ENCODE measurements at places on chromosomes 2 and 18.

DNA sequence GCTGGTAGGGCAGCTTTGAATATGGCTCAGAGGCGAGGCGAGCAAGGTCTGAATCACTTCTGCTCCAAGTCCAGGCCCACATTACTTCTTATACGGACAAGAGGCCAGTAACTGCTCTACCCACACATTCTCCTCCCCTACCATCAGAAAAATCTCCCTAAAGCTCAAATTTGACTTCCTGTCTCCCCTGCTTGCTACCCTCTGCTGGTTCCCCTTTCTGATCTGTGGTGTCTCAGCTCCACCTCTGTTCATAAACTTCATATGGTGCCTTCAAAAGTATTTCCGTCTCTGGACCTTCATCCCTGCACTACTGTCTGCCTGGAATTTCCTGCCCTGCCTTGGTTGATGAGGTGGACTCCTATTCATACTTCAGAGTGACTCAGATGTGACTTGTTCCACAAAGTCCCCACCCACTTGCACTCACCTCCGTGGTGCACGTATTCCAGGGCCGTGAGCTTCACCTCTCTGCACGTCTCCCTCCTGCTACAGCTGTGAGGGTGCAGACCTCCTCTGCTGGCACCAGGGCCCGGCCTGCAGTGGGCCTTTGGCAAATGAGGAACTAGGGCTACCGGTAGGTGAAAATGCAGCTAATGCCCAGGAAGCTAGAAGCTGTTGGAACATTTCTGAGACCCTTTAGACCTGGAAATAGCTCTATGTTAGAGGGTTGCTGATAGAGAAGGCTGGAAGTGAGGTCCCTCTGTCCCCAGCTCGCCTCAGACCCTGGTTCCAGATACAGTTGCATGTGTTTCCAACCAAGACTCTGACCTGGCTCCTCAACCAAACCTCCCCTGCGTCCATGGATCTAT is 24.6 kb upstream of the KCMF1 start:
- DNase-seq, result no peak

DNA sequence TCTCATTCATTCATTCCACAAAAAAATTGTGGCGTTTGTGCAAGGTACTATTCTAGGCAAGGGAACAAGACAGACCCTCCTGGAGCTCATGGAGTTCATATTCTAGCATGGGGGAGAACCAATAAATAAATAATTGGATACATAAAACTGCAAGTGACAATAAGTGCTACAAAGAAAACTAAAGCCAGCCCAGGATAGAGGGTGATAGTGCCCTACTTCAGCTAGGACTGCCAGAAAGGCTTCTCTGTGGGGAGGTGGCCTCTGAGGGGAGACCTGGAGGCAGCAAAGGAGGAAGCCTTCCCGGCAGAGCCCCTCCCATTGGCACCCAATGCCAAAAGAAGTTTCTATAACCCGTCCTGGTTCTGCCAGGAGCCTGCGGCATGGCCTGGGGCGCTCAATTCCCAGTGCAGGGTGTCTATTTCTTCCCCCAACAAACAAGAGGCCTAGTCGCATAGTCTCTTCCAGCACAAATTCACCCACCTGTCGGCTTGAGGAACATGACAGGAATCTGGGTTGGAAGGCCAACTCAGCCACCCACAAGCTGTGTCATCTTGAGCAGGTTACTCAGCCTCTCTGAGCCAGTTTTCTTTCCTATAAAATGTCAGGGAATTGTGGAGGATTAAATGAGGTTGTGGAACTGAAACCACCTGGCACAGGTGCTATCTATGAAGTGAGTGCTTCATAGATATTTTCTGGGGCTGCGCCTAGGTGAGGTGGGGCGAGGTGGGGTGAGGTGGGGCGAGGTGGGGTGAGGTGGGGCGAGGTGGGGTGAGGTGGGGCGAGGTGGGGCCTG is 94.3 kb downstream of the ZFP36L2 start:
- DNase-seq, result no peak

DNA sequence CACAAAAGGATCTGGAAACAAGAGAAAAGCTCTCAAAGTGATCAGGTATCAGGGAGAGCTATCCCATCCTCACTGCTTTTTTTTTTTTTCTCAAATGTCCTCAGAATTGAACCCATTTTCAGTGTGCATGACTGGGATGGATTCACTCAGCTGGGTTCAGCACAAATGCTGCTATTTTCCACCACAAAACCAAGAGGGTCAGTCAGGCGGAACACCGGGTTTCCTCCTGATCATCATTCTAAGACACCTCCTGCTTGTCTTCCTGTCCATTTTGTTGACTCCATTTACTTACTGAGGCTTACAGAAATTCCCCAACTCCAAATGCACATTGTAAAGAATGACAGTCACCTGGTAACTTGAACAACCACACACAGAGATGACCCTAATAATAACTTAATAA is 39.9 kb downstream of the CYRIA start:
- DNase-seq, result no peak

GRCh38 chr2:48940606-48941005 is 185.1 kb upstream of the LHCGR start:
- DNase-seq, result no peak

GRCh38 chr2:10661846-10662245 is 27.9 kb downstream of the NOL10 start:
- no peak for DNase-seq

- DNase-seq, result no peak
Observed at GRCh38 chr2:62736899-62737559, 31.5 kb downstream of the EHBP1 start.

DNA sequence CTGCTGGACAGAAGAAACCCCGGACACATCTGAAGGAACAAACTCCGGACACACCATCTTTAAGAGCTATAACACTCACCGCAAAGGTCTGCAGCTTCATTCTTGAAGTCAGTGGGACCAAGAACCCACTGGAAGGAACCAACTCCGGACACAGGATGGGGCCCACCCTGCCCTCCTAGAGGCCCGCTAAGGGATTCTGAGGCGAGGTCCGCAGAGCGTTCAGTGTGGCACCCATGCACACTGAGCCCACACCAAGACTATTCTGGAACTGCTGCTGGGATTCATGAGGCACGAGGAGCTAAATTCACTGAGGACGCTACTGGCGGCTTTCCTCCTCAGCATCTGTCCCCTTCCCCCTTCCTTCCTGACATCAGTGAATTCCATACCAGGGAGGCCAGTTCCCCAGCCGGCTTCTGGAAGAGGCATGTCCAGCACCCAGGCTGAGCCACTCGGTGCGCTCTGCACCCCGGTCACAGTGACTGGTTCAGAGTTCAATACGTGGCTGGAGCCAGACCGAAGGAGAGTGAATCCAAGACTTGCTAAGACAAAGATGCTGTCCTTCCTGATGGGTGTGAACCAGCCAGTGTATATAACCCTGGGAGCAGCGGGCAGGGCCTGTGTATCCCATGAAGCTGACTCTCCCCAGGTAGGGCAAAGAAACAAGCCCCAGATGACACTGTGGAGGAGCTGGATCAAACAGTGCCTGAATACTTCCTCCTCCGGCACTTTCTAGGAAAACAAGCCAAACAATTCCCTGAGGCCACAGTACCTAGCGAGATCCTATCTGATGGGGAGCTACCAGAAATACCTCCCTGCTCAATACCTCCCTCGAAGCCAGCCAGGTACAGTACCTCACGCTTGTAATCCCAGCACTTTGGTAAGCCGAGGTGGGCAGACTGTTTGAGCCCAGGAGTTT is 11.1 kb downstream of the HDAC4 start:
- DNase-seq, result no peak

Measured in neural crest cell (in vitro differentiated cells).